Left kidney (tissue), 8 donors: ENCODE measurements at places on chromosomes 7 and 10.

DNA sequence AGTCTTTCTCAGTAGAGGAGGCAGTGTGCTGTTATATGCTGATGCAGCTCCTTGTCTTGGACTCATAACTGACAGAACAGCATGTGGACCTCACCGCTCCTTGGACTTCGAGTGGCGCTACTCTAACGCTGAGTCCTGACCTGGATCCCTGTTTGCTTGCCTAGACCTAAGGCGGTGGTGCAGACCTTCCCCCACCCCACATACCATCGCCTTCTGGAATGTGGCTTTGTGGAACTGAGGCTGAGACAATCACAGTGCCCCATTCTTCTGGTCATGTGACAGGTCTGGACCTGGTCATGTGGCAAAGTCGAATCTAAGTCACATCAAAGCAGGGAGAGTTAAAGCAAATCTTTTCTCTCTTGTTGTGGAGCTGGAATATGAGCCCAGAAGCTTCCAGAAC lies 190.7 kb upstream of the MKI67 start:
- no peak for DNase-seq

- no peak for DNase-seq
Observed at GRCh38 chr7:135773464-135773863, 24.9 kb upstream of the FAM180A start.

- DNase-seq = no peak
Observed at GRCh38 chr7:70285187-70285586, 686.9 kb downstream of the AUTS2 start.

DNA sequence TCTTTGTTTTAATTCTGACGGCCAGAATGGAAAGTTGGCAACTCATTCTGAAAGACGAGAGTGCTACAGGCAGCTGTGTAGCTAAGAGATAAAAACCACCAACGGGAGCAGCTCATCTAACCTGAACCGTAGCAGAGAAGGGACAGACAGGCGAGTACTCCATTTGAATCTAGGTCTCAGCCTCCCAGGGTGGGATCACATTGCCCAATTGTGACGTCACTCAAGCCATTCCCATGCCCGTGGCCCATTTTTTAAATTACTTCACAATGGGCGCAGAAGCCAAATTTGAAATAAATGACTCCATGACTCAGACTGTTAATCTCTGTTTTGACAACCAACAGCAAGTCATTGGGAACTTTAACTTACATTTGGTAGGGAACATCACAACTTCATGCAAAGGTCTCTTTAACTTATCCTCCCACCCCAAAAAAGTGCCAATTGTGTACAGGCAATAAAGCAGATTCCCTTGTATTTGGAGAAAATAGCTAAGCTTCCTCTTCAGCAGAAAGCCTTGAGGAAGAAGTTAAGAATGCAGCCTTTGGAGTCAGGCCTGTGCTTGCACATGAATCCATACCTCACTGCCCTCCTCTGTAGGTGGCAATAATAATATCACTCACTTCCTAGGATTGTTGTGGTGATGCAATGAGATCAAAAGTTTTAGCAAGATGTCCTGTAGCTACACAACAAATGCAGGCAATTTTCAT lies 93.2 kb upstream of the KIF5B start:
- DNase-seq = no peak

DNA sequence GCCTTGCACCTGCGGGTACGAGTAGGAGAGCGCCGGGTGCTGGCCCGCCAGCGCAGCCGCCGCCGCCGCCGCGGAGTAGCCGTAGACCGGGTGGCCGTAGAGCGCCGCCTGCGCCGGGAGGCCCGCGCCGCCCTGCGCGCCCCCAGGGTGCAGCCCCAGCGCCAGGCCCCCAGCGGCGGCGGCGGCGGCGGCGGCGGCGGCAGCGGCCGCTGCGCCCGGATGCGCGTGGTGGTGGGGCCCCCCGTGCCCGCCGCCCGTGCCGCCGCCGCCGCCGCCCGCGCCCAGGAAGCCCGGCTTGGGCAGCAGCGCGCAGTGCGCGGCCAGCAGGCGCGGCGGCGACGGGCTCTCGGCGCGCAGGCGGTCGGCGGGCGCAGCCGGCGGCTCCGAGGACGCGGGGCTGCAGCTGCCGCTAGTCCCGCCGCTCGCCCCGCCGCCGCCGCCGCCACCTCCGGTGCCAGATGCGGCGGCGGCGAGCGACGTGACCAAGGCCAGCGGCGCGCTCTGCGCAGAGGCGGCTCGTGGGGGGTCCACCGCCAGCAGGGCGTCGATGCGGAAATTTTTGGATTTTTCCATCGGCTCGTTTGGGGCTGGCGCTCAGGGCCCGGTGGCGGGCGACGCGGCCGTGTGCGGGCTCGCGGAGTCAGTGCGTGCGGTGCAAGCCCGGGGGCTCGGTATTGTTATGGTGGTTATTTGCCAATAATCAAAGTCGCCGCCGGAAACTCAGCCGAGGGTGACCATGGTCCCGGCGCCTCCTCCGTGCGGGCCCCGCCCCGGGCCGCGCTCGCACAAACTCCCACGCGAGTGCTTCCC lies 480 bp downstream of the MNX1 start:
- DNase-seq = no peak

GRCh38 chr10:66777665-66778064 lies 148.2 kb upstream of the LRRTM3 start:
- DNase-seq = no peak

DNA sequence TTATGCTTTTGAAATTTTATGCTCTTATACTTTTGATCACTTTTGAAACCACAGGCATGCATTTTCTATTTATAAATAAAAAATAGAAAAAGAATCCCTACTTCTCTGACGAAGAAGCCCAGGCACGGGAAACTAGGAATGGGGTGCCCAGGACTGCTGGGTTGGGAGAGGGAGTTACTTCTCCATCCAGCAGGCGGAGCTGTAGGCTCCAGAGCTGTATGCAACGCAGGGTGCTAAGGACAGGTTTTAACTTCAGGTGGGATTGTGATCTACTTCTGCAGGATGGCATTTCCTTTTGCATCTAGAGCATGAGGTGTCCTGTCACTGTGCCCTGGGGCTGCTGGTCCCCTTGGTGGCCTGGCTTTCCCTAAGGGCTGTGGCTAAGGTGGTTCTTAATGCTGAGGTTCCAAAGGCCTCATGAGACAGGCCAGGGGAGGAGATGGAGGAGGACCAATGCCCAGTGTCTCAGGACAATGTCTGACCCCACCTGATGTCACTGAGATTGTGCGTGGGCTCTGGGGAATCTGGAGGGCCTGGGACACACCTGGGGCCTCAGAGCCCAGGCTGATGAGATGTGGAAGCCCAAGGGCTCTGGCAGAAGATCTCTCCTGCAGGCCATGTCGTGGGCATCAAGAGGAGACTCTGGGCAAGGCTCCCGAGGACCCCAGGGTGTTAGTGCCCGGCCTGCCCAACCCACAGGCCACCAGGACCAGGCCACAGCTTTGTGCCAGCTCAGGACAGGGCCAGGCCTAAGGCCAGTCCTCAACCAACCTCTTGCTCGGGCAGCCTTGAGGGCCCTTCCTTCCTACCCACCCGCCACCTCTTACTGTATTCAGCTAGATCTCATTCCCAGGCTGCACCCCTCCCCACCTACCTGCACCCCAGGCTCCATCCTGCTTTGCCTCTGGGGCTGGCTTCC lies 507 bp downstream of the CCDC201 start:
- no peak for DNase-seq

GRCh38 chr10:96541921-96542320 lies 28.2 kb upstream of the TLL2 start:
- DNase-seq = no peak

DNA sequence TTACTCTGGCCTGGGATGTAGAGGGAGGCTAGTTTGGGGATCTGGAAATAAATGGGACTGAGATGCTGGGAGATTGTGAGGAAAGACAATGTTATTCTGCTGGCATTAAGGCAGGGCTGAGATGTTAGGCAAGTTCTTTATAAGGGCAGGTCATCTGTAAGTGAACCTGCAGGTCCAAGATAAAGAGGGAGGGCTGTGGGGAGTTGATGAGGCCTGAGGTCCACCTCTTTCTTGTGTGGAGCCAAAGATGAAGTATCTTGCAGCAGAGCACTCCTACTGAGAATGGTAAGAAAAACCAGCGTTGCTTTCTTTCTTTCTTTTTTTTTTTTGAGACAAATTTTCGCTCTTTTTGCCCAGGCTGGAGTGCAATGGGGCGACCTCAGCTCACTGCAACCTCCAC lies 19.1 kb downstream of the CYCS start:
- no peak for DNase-seq

DNA sequence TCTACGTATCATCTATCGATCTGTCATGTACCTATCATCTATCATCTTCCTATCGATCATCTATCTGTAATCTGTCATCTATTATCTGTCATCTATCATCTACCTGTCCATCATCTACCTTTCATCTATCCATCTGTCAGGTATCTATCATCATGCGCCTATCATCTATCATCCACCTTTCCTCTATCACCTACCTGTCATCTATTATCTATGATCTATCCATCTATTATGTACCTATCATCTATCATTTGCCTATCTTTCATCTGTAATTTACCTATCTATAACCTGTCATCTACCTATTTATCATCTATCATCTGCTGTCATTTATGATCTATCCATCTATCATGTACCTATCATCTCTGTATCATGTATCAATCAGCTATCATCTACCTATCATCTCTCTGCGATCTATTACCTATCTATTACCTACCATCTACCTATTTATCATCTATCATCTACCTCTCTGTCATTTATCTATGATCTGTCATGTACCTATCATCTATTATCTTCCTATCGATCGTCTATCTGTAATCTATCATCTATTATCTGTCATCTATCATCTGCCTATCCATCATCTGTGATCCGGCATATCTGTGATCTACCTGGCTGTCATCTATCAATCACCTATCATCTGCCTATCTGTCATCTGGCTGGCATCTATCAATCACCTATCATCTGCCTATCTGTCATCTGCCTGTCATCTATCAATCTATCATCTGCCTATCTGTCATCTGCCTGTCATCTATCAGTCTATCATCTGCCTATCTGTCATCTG lies 1.6 kb upstream of the VIPR2 start:
- DNase-seq = no peak

DNA sequence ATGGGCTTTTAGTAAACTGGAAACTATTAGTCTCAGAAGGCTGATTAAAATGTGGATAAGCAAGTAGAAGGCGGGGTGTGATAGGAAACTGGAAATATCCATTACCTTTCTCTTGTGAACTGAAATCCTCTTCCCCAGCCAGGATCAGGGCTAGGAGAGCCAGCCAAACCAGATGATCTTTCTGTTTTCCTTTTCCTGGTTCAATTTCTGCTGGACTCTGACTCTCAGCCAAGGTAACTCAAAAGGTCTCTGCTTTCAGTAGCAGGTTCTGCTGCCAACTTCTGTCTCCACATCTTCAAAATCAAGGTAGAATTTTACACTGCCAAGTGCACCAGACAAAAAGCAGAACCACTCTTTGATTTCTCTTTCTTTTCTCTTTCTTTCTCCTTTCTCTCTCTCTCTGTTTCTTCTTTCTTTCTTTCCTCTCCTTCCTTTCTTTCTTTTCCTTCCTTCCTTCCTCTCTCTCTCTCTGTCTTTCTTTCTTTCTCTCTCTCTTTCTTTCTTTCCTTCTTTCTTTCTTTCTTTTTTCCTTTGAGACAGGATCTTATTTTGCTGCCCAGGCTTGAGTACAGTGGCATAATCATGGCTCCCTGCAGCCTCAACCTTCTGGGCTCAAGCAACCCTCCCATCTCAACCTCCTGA lies 30.8 kb downstream of the OTUD1 start:
- no peak for DNase-seq
